Renal pelvis (tissue), 12 donors: ENCODE measurements at places on chromosomes 12 and 14. TPM values are rescaled to one million over a fixed set of nuclear protein-coding genes. Genes with fewer than 3 reads are reported as not detected.

Gene CLEC4D
- polyA plus RNA-seq, result 0.49 TPM

Gene SIX6
- not detected for polyA plus RNA-seq

Gene SDR39U1
- 69.5 TPM for polyA plus RNA-seq

DNA sequence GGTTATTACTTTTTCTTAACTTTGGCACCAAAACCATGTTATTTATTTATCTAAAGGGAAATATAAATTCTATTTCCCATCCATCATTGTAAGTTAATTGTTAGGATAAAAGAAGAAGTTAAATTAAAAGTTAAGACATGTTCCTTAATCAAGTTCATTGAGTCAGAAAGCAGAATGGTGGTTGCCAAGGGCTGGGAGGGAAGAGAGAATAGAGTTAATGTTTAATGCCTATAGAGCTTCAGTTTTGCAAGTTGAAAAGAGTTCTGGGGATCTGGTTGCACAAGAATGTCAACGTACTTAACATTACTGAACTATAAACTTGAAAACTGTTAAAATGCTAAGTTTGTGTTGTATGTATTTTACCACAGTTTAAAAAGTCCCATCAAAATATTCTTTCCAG, 63.2 kb upstream of the NR2C1 start:
- no peak for DNase-seq

DNA sequence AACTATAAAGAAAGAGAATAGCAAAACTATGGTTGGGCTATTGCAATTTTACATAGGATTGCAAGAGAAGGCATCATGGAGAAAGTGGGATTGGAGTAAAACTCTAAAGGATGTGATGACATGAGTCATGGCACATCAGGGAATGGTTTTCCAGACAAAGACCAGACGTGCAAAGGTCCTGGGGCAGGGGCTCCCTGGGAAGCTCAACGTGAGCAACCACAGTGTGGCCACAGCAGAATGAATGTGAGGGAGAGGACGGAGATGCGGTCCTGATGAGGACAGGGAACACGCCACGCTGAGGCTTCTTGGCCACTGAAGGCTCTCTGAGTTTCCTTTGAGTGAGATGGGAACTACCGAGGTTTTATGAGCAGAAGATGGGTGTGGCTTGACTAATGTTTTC, 38.2 kb downstream of the FZD10 start:
- no peak for DNase-seq
